ENCODE measurements at places on chromosomes 3 and 15.

- DNase-seq = no peak
Observed at GRCh38 chr3:13214847-13215472, 141.7 kb upstream of the IQSEC1 start.

DNA sequence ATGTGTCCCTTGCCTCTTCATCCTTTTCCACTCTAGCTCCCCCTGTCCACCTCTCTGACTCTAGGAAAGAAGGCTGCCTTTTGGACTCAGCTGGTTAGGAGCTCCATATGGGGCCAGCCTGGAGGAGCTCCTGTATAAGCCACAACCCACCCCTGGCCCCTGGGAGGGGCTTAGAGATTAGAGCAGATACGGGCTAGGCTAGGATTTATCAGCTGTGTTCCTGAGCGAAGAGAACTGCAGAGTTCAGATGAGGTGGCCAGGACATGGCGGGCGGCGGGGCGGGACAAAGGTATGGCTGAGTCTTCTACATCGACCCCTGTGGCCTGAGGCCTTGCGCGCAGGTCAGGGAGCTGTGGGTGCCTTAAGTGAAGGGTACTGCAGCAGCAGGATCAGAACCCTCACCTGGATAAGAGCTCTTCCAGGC is 7.9 kb downstream of the NBEAL2 start:
- peak; percentile 47 for DNase-seq

DNA sequence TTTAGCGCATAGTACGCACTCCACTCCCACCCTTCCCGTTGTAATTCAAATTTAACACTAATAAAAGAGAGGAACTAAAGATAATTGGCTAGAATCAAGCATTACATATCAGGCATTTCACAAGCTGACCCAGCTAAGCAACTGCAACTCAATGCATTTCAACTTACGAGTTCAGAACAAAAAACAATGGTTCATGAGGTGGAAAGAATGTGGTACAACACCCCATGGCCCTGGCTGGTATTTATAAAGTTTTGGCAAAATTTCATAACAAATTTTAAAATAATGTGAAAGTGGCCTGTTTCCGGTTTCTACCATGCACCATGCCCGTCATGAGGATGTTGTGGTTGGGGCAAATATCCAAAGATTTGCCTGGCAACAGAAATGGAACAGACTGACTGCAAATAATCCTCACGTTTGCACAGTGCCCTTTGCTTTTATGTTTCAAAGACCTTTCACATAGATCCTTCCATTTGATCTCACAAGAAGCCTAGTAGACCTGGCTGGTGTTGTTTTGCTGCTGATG is 455.3 kb upstream of the NR2F2 start:
- DNase-seq = no peak

DNA sequence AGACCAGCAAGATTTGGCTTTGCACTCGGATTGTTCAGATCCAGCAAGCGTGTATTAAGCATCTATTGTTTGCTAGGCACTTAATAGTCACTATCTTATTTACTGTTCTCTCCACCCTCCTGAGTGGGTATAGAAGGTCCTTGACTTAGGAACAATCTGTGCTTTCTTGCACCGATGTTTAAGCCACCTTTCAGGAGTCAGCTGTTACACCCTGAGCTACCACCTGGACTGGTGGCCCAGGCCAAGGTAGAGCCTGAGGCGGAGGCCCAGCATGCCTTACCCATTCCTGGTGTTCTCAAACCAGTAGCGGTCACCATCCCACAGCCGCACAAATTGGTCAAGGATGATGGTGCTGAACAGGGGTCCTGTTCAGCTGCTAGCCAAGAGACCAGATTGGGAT is 10.0 kb downstream of the DUOX1 start:
- no peak for DNase-seq

GRCh38 chr15:55786341-55786740 is 43.4 kb upstream of the PRTG start:
- DNase-seq = no peak

- DNase-seq = no peak
Observed at GRCh38 chr3:66537735-66538134, 36.9 kb upstream of the LRIG1 start.

GRCh38 chr3:186930143-186930640 is at the start of gene ST6GAL1:
Gene ST6GAL1 (plus strand): TSS chr3:186930526. CDS start chr3:187042704, 112,178 bp downstream.
- peak; percentile 54 for DNase-seq
